ENCODE measurements at places on chromosomes 4 and X. TPM values are rescaled to one million over a fixed set of nuclear protein-coding genes. Genes with fewer than 3 reads are reported as not detected.

DNA sequence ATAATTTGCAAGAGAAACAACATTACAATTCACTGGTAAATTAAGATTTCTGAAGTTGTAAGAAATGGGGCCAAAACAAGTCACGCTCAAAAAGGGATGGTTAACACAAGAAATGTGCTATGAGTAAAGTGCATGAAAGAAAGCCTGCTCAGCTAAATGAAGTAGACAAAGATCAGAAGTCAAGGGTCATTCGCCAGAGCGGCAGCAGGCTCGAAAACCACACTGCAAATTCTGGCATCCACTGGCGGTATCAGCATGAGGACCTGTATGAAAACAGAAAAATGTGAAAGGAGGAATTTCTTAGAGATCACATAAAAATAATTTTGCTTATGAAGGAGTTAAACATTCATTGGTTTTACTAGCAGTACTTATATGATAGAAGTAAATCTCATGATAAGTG, 49.6 kb downstream of the FBXL5 start:
- DNase-seq = no peak

DNA sequence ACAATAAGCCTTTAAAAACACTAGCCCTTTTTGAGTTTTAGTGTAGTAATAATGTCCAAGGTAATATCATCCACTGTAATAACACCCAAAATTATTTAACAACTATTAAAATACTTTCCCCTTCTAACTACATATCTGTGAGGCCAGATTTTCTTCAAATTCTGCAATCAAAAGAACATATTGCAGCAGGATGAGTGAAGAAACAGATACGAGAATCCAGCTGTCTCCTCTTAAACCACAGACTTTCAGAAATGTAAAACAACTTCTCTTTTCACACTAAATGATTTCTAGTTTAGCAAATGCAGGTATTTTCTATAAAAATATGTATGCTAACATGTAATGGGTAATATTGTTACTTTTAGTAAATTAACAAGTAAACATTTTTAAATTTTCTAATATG, 148.9 kb downstream of the PRDM5 start:
- no peak for DNase-seq

- no peak for DNase-seq
Observed at GRCh38 chrX:12934850-12935249, 28.4 kb downstream of the TLR8 start.

The FHDC1 gene
- 0.27 TPM for total RNA-seq

DNA sequence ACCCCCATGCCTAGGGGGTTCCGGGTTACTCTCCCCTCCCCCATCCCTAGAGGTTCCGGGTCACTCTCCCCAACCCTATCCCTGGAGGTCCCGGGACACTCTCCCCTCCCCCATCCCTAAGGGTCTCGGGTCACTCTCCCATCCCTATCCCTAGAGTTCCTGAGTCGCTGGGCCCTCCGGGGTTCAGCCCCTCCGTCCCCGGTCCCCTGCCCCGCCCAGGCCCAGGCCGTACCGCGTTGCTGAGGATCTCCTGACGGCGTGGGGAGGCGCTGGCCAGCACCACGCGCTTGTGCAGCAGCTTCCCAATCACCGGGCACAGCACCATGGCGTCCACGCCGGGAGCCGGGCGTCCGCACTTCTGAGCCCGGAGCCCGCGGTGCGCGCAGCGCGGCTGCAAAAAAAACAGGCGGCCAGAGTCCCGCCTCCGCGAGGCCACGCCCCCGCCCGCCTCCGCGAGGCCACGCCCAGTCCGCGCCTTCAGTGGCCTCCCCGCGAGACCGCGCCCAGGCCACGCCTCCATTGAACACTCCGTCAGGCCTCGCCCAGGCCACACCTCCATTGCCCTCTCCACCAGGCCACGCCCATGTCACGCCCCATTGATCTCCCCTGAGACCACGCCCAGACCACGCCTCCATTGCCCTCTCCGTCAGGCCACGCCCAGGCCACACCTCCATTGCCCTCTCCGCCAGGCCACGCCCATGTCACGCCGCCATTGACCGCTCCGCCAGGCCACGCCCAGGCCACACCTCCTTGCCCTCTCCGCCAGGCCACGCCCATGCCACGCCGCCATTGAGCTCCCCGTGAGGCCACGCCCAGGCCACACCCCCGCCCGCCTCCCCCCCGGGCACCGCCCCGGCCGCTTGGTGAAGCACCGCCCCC, at the start of gene ASMTL:
ASMTL (minus strand) TSS at position 394 of the 879 bp plus-strand sequence; CDS start at position 325, 69 bp downstream.
- DNase-seq = peak; percentile 100

GRCh38 chr4:18463987-18464559, 442.5 kb upstream of the LCORL start:
- DNase-seq = no peak

- no peak for DNase-seq
Observed at GRCh38 chr4:12399781-12400180, 971.1 kb upstream of the HS3ST1 start.

The TMEM154 gene
- total RNA-seq = 3.2 TPM

GRCh38 chrX:108993909-108994308, 257.5 kb upstream of the IRS4 start:
- no peak for DNase-seq

DNA sequence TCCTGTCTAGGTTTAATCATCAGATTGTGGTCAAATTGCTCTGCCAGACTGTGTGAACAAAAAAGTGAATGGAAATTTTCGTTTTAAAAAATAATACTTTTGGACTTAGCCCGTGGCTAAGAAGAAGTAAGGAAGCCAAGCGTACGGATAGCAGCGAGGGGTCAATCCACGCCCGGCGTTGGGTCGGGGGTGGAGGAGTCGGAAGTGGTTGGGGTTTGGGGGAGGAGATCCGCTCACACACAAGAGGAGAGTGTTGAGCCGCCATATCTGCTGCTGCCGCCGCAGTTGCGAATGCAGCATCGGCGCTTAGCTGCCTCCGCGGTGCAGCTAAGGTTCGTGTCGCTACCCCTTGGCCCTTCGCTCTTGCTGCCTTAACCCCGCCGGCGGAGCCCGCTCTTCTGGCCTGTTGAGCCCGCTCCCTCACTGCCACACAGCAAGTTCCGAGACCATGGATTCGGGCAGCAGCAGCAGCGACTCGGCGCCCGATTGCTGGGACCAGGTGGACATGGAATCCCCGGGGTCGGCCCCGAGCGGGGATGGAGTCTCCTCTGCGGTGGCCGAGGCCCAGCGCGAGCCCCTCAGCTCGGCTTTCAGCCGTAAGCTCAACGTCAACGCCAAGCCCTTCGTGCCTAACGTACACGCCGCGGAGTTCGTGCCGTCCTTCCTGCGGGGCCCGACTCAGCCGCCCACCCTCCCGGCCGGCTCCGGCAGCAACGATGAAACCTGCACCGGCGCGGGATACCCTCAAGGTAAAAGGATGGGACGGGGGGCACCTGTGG, at the start of gene GSPT2:
GSPT2 (plus strand) TSS at position 264 of the 779 bp plus-strand sequence; CDS start at position 449, 185 bp downstream.
- peak; percentile 72 for DNase-seq

GRCh38 chrX:2423282-2423681, 77.5 kb downstream of the DHRSX start:
- DNase-seq = no peak

Data from Right ventricle myocardium inferior (tissue), 1 donor.